ENCODE measurements at places on chromosomes 3 and 15.

DNA sequence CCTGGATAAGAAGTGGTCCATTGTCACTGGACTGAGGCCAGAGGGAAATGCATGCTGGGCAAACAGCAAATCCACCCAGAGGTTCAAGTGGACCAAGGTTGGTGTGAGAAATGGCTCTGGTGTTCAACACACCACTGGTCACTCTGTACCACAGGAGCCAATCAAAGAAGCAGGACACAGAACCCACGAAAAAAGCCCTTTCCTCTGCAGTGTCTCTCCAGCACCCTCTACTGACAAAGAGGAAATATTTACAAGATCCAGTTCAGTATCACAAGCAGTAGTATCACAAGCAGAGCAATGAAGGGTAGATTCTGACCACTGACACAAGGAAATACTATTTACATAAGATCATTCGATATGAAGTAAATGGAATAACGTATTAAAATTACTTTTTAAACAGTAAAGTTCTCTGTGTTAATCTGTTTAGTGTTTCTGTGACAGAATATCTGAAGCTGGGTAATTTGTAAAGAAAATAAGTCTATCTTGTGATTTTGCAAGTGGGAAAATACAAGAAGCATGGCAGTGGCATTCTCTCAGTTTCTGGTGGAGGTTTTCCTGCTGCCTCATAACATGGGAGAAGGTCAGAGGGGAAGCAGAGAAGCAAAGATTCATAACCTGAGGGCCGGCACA lies 390.7 kb downstream of the EFHB start:
- peak; percentile 1 for DNase-seq

GRCh38 chr15:90761629-90762028 lies 44.5 kb downstream of the BLM start:
- DNase-seq = no peak

- no peak for DNase-seq
Measured at GRCh38 chr3:141331377-141332318, 36.7 kb upstream of the ZBTB38 start.

DNA sequence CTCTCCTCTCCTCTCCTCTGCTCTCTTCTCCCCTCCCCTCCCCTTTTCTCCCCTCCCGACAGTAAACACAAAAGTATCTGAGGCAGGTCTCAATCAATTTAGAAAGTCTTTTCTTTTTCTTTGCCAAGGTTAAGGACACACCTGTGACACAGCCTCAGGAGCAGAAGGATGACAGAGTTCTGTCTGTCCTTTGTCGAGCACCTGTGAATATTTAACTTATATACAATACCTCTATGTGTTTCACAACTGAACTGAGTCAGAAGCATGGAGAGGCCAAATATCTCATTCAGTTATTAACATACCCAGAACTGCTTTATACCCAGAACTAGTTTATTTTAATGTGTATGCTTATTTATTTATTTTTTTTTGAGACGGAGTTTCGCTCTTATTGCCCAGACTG lies 81.1 kb upstream of the ROBO1 start:
- no peak for DNase-seq

DNA sequence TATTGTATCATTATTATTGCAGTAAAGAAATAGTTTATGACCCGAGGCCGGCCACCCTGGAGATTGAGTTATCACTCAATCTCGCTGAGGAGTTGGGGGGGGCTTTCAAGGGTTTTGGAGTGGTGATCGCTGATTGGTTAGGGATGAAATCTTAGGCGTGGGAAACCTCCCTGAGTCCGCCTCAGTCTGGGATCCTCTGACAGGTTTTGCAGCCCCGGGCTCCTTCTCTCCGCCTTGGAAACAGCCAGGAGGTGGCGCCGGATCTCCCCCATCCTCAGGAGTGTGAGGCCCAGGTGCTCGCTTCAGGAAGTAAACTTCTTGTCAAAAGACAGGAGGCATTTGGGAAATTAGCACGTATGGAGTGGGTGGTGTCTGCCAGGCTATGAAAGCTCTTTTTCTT lies 41.1 kb upstream of the SEC61A1 start:
- no peak for DNase-seq

GRCh38 chr3:25293736-25294135 lies 134.3 kb upstream of the RARB start:
- no peak for DNase-seq

DNA sequence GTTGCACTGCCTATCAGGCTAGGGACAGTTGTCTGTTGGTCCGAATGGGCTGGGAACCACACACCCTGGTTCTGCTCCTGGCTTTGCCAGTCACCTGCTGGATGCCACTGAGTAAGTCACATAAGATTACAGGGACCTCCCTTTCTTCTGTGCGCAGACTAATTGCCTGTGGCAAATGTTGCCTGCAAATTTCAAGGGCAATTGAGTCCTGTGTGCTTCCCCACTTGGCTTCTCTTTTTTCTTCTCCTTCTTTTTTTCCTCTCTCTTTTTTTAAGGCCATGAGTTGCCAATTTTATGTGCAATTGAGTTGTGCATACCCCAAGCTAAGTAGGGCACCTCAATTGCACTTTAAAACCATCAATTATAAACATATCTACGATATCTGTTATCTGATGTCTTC lies 963.4 kb downstream of the MCTP2 start:
- DNase-seq = no peak

GRCh38 chr3:146536681-146537080 lies 7.7 kb downstream of the PLSCR1 start:
- DNase-seq = no peak

- no peak for DNase-seq
Measured at GRCh38 chr3:50862221-50862620, 187.5 kb downstream of the DOCK3 start.

GRCh38 chr3:100702082-100702979 lies 7.0 kb upstream of the TFG start:
- DNase-seq = no peak

DNA sequence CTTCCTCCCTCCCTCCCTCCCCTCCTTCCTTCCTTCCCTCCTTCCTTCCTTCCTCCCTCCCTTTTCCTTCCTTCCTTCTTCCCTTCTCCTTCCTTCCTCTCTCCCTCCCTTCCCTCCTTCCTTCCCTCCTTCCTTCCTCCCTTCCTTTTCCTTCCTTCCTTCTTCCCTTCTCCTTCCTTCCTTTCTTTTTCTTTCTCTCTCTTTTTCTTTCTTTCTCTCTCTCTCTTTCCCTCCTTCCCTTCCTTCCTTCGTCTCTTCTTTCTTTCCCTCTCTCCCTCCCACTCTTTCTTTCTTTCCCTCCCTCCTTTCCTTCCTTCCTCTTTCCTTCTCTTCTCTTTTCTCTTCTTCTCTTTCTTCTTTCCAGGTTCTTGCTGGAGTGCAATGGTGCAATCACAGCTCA lies 1.9 kb upstream of the ZNF662 start:
- DNase-seq = no peak
